CD8-positive, alpha-beta memory T cell (primary cell): ENCODE measurements at places on chromosomes 2 and 18. TPM values are rescaled to one million over a fixed set of nuclear protein-coding genes. Genes with fewer than 3 reads are reported as not detected.

ZBTB7C gene
- 0.13 TPM for total RNA-seq

HOXD3 gene
- not detected for total RNA-seq

FABP1 gene
- total RNA-seq = not detected

CRACDL gene
- 0.22 TPM for total RNA-seq

EVX2 gene
- total RNA-seq = not detected

TMEM37 gene
- not detected for total RNA-seq

TLX2 gene
- total RNA-seq = 0.60 TPM

IL1F10 gene
- not detected for total RNA-seq

SERPINB11 gene
- not detected for total RNA-seq

CHN1 gene
- 22.1 TPM for total RNA-seq

CCDC178 gene
- total RNA-seq = not detected

CCL20 gene
- total RNA-seq = 3.5 TPM

CCDC74B gene
- total RNA-seq = 0.84 TPM

C2orf81 gene
- 3.2 TPM for total RNA-seq

MRO gene
- 0.18 TPM for total RNA-seq

EFHD1 gene
- total RNA-seq = 0.33 TPM

RUFY4 gene
- total RNA-seq = not detected

CHRNG gene
- total RNA-seq = not detected

SOX11 gene
- total RNA-seq = not detected

SCYGR4 gene
- total RNA-seq = not detected

SKOR2 gene
- total RNA-seq = not detected

NFE2L2 gene
- 58.0 TPM for total RNA-seq

ALLC gene
- not detected for total RNA-seq

ACMSD gene
- total RNA-seq = not detected

CREG2 gene
- not detected for total RNA-seq

FSHR gene
- not detected for total RNA-seq

FIGN gene
- not detected for total RNA-seq

FAM136A gene
- 102 TPM for total RNA-seq

IGFBP5 gene
- total RNA-seq = not detected

RAB17 gene
- not detected for total RNA-seq

LTBP1 gene
- total RNA-seq = not detected

SNRNP27 gene
- total RNA-seq = 61.2 TPM

MAP3K19 gene
- total RNA-seq = not detected

RBKS gene
- total RNA-seq = 2.1 TPM

NUP35 gene
- 38.6 TPM for total RNA-seq

COLEC12 gene
- total RNA-seq = 0.04 TPM

CYP27A1 gene
- 1.2 TPM for total RNA-seq

TXNDC2 gene
- total RNA-seq = not detected

APCDD1 gene
- not detected for total RNA-seq

CCBE1 gene
- not detected for total RNA-seq

FAM124B gene
- not detected for total RNA-seq

COL3A1 gene
- total RNA-seq = 0.09 TPM

STEAP3 gene
- 0.22 TPM for total RNA-seq

TUBA4B gene
- not detected for total RNA-seq

TTR gene
- not detected for total RNA-seq

CPLX4 gene
- not detected for total RNA-seq

NTSR2 gene
- not detected for total RNA-seq

ACVR1C gene
- 0.61 TPM for total RNA-seq

SPR gene
- total RNA-seq = 8.8 TPM

GMPPA gene
- 37.1 TPM for total RNA-seq

ANKRD62 gene
- not detected for total RNA-seq

ARHGAP25 gene
- total RNA-seq = 75.2 TPM

IRS1 gene
- 3.9 TPM for total RNA-seq

SERPINB2 gene
- total RNA-seq = 1.2 TPM

PCARE gene
- not detected for total RNA-seq
